Spinal cord (tissue), 10 donors: ENCODE measurements at places on chromosomes 3 and 15. TPM values are rescaled to one million over a fixed set of nuclear protein-coding genes. Genes with fewer than 3 reads are reported as not detected.

The VGLL3 gene
- 17.5 TPM for total RNA-seq

GRCh38 chr15:90305932-90306331 lies 40.5 kb downstream of the NGRN start:
- DNase-seq = no peak

- no peak for DNase-seq
Measured at GRCh38 chr3:189166321-189166720, 5.5 kb upstream of the TPRG1 start.

DNA sequence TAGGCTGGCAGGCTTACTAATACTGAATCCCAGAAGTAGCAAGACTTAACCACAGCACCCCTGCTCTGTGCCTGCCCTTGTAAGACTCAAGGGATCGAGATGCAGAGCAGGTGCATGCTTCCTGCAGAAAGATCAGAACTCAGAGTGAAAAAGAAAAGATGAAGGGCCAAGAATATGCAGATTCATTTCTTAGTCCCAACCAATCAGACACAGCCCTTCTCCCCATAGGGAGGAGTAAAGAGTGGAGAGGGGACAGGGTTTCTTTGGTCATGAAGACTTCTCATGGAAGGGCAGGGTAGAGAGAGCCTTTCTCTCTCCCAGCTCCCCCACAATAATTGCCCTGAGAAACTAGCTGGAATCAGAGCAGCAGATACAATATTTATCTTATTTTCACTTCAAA lies 105.6 kb upstream of the MB21D2 start:
- DNase-seq = no peak

DNA sequence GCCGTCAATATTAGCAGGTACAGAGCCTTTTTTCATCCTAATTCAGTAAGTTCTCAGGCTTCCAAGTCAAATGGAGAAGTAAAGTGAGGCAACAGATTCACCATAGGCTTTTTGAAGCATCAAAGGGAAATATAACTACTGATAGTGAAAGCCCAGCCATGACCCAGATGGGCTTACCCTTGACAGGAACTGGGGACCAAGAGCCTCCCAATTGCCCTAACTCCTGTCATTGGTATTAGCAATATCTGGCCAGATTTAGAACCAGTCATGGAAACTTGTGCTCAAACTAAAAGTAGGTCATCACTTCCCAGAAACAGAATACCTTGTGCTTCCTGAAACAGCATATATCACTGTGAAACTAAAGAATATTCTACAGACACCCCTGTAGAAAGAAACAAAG lies 33.0 kb downstream of the NME9 start:
- no peak for DNase-seq

- no peak for DNase-seq
Measured at GRCh38 chr15:70964058-70964457, 71.4 kb downstream of the LRRC49 start.

DNA sequence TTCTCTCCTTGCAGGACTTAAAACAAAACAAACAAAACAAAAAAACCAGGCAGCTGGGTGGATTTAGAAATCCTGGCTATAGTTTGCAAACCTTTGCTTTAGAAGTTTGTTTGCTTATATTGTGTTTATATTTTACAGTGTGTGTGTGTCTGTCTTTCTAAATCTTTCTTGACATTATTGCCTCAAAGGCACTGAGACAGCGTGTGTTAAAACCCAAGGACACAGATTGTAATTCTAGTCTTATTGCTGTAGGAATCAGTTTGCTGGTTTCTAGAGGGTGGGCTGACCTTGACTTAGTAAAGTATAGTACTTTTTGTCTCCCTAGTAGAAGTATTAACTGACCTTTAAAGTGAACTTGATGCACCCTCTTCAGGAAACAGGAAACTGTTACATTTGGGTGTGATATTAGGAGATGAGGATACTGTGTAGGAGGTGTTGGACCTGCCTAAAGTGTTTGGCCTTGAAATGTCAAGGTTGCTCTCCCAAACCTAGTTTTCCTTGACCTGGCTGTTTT lies 71.0 kb downstream of the TCF12 start:
- DNase-seq = no peak

- DNase-seq = peak; percentile 59
Measured at GRCh38 chr3:103406320-103406850, 971.6 kb downstream of the ZPLD1 start.

DNA sequence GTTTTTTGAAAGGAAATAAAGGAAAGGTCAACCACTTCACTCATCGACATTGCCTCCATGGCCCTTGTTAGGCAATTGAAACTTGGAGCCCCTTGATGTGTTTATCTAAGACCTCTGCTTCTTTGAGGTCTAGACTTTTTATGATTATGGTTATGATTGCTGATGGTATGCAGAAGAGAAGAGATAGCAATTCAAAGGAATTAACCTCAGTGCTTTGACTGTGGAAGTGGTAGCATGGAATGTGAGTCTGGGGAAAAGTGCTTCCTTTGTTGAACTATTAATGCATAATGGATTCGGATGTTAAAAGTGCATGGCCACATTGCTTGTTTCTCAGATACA lies 46.1 kb downstream of the FNDC3B start:
- DNase-seq = no peak
